HFFc6 (cell line): ENCODE measurements at places on chromosomes 4 and X. TPM values are rescaled to one million over a fixed set of nuclear protein-coding genes. Genes with fewer than 3 reads are reported as not detected.

- no peak overlapping the region for H3K27ac ChIP-seq
- H3K27me3 ChIP-seq = no peaks in the 10 kb centered on the region; the same call in 1 of the 2 replicates
Measured at GRCh38 chr4:153890761-153891160, 101.9 kb upstream of the SFRP2 start.

- peaks cover 15% of the 10 kb centered on the region for H3K27me3 ChIP-seq
- no peak for DNase-seq
- H3K27ac ChIP-seq = no peak overlapping the region
- H3K36me3 ChIP-seq = no peaks in the 10 kb centered on the region
- peaks cover 19% of the 10 kb centered on the region for H3K4me1 ChIP-seq
- H3K4me3 ChIP-seq = no peak overlapping the region
Measured at GRCh38 chr4:38560768-38561558, 103.0 kb upstream of the KLF3 start.

DNA sequence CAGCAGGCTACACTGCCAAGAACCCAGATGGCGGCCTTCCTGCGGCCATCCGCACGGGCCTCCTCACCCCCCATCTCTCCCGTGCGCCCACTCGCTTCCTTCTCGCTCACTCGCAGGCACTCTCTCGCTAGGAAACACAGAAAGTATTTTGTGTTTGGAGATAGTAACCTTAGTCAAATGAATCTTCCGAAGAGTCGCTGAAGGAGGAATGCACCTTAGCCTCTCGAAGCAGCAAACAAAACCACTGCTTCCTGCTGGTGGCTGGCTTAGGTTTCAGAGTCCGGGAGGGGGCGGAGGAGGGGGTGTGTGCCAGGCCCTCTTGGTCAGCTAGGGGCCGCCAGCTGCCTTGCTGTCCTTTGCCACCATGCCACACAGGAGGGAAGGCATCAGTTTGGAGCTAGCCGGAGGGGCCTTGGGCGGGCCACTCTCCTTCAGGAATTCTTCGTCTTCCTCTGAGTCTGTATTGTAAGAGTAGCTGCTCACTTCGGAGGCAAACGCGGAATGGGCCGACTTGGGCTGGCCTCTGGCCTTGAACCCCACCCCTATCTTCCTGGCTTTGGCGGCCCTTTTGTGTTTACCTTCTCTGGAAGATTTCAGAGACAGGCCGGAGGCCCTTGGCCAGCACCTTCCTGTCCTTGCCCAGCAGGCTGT is 73.2 kb upstream of the UCP1 start:
- peaks cover 8% of the 10 kb centered on the region for H3K4me1 ChIP-seq
- no peaks in the 10 kb centered on the region for H3K27me3 ChIP-seq
- no peak for DNase-seq
- H3K27ac ChIP-seq = no peak overlapping the region

- DNase-seq = peak; percentile 36
- no peak overlapping the region for H3K4me3 ChIP-seq
- H3K36me3 ChIP-seq = peaks cover 9% of the 10 kb centered on the region; the same call in 1 of the 2 replicates
- peaks cover 67% of the 10 kb centered on the region for H3K4me1 ChIP-seq
- H3K27me3 ChIP-seq = no peaks in the 10 kb centered on the region; the same call in 1 of the 2 replicates
Measured at GRCh38 chr4:17166954-17167353, 268.5 kb upstream of the LDB2 start.

DNA sequence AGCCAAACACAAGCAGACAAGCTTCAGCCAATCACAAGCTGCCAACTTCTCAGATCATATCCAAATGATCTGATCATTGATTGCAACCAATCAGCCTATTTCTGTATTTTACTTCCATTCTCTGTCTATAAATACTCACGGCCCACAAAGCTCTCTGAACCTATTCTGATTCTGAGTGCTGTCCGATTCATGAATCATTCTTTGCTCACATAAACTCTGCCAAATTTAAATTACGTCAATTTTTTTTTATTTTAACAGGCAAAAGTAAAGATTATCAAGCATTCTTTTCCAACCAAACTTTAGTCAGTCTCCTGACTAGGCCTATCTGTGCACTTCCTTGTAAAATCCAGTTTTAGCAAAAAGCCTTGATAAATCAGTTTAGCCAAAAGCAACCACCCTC is 1.8 kb upstream of the TCEANC start:
- DNase-seq = no peak
- no peaks in the 10 kb centered on the region; the same call in 1 of the 2 replicates for H3K27me3 ChIP-seq
- H3K27ac ChIP-seq = peak overlapping the region; percentile 49; the same call in 1 of the 2 replicates

DNA sequence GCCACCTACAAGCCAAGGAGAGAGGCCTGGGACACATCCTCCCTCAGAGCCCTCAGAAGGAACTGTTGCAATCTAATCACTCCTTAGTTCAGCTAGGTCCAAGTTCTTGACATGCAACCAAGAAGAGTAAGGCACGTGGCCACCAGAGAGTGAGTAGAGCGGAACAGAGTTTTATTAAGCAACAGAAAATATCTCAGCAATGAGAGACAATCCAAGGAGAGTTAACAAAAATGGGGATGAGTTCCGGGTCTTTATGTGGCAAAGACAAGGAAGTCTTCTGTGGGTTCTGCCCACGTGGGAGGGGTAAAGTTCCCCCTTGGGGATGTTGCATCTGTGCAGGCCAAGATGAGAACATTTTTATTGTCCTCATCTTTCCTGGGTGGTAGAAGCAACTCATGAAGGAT is 38.5 kb upstream of the PROM1 start:
- no peak overlapping the region for H3K27ac ChIP-seq
- H3K36me3 ChIP-seq = no peaks in the 10 kb centered on the region
- H3K4me3 ChIP-seq = no peak overlapping the region
- H3K27me3 ChIP-seq = peaks cover 30% of the 10 kb centered on the region
- no peaks in the 10 kb centered on the region for H3K4me1 ChIP-seq

The P2RY10 gene
- not detected in 2 replicates for total RNA-seq

The NOX1 gene
- not detected in 3 replicates for total RNA-seq

The KDM6A gene
- 8.5 and 13.2 TPM in 2 replicates for total RNA-seq

DNA sequence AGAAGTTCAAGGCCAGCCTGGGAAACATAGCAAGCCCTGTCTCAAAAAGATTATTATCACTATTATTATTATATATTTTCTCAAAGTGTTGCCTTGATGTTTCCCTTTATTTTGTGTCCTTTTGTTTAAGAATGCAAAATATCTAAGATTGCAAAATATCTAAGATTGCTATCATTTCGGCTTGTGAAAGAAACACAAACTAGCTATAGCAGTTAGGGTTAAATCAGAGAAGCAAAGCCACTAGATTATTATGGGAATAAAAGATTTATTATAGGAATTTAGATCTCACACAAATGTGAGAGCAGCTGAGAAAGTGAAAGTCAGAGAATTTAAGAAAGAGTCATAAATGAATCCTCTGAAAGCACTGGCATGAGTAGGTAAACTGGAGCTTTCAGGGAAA is 18.0 kb upstream of the TMEM184C start:
- no peaks in the 10 kb centered on the region; the same call in 1 of the 2 replicates for H3K27me3 ChIP-seq
- peak overlapping the region; percentile 95 for H3K27ac ChIP-seq
- peaks cover 53% of the 10 kb centered on the region for H3K4me1 ChIP-seq
- H3K4me3 ChIP-seq = peak overlapping the region; percentile 39

- H3K27ac ChIP-seq = no peak overlapping the region
- peaks cover 39% of the 10 kb centered on the region for H3K4me1 ChIP-seq
- H3K36me3 ChIP-seq = no peaks in the 10 kb centered on the region
- peaks cover 27% of the 10 kb centered on the region for H3K27me3 ChIP-seq
Measured at GRCh38 chr4:54659313-54659712, 1.6 kb downstream of the KIT start.

DNA sequence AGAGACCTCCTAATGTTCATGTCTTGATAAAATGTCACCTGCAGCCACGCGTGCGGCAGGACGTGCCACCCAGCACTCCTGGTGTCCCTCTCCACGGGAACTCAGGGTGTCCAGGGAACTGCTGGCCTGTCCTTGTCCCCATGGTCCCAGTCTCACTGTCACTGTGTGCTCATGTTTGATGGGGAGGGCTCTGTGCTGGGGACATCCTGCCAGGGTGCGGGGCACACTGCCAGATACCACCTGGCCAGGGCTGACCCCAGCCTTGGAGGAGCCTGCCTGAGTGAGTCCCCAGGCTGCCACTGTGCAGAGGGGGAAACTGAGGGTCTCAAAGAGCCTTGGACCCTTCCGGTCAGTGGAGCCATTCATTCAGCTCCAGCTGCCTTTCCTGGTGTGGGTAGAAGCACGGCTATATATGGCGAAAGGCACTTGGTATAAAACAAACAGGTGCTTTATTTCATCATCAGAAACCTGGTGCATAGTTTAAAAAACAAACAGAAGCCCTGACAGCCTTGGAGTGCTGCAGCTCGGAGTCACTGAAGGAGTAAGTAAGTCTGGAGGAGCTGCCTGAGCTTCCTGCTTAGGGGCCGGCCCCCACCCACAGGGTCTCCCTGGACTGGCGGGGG is 33.0 kb downstream of the NOP14 start:
- DNase-seq = no peak
- peaks cover 27% of the 10 kb centered on the region for H3K36me3 ChIP-seq
- H3K4me3 ChIP-seq = no peak overlapping the region

- DNase-seq = peak; percentile 1
- H3K4me1 ChIP-seq = no peaks in the 10 kb centered on the region
- H3K27ac ChIP-seq = no peak overlapping the region
Measured at GRCh38 chrX:15864629-15865028, 10.0 kb upstream of the AP1S2 start.

The FOXP3 gene
- total RNA-seq = 0.09 TPM in 1 of 3 replicates, not detected in the others

The HEPH gene
- total RNA-seq = not detected in 3 replicates

The DIAPH2 gene
- total RNA-seq = 9.1 to 12.5 TPM (median 10.6 TPM) in 3 replicates

The CFAP47 gene
- not detected in 3 replicates for total RNA-seq

The ARSJ gene
- 33.9 and 36.3 TPM in 2 replicates for total RNA-seq

The ADH5 gene
- total RNA-seq = 207 and 211 TPM in 2 replicates

The RASGEF1B gene
- not detected in 3 replicates for total RNA-seq
